ENCODE measurements at places on chromosomes 6 and 20. TPM values are rescaled to one million over a fixed set of nuclear protein-coding genes. Genes with fewer than 3 reads are reported as not detected.

- no peak for DNase-seq
Observed at GRCh38 chr6:42710316-42710715, 12.1 kb downstream of the PRPH2 start.

- DNase-seq, result no peak
Observed at GRCh38 chr6:5178806-5179205, 81.9 kb downstream of the LYRM4 start.

- DNase-seq, result no peak
Observed at GRCh38 chr6:53432318-53433161, 83.8 kb upstream of the ELOVL5 start.

GRCh38 chr6:79586548-79586947 is 44.6 kb upstream of the SH3BGRL2 start:
- no peak for DNase-seq

- no peak for DNase-seq
Observed at GRCh38 chr20:37430778-37431460, 85.0 kb downstream of the SRC start.

DNA sequence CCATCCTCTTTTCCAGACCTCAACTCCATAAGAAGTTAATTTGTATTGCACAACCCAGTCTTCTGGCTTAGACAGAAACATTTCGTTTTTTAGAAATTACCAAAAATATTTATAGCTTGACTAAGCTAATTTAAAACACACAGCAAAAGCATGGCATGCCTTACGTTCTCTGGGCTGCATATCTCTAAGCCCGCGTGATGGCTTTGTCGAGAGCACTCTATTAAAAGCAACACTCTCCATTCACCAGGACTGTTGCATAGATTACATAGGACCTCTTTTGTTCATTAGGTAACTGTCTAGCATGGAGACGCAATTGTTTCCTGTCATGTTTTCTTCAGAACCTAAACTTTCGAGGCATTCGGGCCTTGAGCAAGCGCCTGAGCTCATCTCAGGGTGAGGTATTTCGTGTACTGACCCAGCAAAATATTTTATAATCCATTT is 104.5 kb downstream of the IBTK start:
- no peak for DNase-seq

DNA sequence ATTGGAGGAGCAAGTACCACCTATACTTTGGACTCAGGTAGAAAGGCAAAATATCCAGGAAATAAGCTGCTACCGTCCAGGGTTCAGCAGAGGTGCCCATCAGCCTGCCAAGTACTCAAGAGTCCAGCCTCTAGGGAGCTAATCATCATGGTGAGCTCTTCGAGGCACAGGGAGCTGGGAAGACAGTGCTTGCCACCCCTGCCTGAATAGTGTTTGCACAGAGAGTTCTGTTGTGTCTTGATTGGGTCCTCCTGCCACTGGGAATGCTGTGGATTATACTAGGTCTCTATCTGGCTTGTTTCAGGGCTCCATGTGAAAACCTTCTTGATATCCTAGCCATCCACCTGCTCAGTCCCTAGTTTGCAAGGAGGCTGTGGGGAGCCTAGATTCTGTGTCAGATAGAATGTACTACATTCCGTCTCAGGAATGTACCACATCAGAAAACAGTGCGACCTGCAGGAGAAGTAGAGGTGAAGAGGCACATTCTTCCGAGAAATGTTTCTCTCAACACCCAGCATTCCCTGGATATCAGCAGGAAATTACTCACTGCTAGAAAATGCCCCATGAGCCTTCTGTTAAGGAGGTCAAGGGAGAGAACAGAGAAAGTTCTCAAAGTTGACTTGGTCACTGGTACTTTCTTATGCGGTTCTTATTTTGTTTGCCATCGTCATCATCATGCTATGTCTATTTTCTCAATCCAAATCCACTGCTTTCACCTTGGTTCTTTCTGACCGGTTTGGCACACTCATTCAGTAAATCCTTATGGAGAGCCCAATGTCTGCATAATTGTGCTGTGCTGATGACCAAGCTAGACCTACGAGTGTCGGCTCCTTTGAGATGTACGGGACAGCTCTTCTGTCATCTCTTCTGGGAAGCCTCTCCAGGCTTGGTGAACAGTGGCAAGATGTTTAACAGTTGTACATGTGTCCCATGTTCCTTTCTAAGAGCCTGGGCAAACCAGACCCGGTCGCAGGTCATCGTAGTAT is 30.7 kb downstream of the PTPN1 start:
- no peak for DNase-seq

- no peak for DNase-seq
Observed at GRCh38 chr6:33668914-33669313, 42.6 kb downstream of the UQCC2 start.

- no peak for DNase-seq
Observed at GRCh38 chr6:33651403-33651802, 30.3 kb downstream of the ITPR3 start.

DNA sequence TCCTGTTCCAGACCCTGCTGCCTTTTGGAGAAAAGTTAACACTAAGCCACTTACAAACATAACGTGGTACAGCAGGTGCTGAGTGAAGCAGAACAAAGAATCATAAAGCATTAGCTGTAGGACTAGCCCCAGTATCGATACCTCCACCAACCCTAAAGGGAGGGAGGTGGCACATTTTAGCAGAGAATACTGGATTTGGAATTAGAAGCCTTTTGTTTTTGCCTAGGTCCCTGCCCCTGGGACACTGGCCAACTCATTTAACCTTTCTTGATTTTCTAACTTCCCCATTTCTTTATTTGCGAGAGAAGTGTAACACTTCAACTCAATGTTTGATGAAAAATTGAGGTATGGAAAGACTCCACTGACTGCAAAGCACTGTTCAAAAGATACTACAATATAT is 93.5 kb downstream of the B3GAT2 start:
- no peak for DNase-seq

DNA sequence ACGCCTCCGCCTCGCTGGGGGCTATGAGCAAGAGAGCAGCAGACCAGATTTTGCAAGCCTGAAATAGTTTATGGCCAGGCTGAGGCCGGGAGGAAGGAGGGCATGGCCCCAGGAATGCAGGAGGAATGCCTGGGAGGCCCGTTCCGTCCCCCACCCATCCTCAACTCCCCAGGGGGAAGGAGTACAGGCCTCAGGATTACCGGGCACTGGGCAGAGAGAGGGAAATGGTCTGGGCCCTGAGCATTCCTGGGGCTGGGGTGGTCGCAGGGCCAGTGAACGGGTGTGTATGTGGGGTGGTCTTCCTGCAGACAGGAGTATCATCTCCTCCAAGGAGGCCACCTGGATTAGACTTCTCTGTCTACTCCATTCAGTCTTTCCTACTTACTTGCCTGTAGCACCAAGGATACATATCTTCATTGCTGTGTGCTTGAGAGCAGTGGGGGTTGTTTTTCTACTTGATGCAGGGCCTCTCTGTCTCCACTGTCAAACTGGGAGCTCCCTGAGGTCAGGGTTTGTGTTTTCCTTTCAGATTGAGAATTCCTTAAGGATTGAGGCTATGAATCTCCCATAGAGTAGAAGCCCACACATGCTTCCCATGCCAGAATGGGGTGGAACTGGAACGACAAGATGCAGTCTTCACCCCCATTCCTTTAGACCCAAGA is 81.3 kb downstream of the VEGFA start:
- no peak for DNase-seq

DNA sequence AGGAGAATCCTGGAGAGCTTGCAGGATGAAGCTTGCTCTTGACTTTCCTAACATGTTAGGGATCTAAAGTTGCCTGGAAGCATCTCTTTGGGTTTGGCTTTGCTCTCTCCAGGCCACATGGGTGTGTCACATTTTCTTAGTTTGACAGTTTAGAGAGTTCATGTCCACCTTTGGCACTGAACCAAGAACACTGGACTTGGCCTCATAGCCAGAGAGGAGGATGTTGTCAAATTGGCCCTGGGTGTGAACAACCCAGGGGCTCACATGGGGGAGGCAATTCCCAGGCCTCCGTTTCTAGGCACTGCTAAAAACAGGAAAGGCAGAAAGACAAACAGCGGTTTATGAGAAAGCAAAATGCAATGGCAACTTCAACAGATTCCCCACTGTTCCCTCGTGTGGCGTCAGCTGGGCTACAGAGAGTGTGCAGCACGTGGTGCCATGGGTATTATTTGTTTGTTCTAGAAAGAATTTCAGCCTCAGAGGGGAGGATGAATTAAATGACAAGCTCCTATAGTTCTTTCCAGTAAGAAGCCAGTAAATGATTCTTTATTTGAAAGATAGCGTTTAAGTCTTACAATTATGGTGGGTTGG is 93.9 kb downstream of the CLIC5 start:
- no peak for DNase-seq

DNA sequence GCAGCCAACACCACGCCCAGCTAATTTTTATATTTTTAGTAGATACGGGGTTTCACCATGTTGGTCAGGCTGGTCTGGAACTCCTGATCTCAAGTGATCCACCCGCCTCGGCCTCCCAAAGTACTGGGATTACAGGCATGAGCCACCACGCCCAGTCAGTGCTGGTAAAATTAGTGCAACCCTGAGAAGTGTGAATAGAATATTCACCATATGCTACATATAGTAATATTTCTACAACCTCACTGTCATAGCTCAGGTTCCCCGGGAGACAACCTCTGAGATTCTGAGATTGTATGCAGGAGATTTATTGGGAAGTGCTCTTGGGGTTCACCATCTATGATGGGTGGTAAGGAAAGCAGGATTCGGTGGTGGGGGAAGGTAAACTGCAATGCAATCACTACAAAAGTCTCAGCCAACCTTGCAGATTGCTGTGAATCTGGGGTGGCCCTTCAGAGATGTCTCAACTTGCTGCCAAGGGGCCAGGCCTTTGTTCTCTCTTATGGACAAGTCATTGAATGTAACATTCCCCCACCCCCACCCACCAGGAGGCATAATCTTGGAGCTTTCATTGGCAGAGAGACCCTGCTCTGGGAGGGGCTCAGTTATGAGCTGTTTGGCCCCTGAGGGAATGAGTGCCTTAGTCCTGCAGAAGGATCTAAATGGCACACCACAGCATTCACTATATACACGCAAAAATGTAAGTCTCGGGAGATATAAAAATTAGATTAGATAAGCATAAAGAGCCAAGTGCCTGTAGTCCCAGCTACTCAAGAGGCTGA is 34.0 kb upstream of the SEC63 start:
- no peak for DNase-seq

- DNase-seq, result no peak
Observed at GRCh38 chr6:41451039-41451438, 95.1 kb upstream of the FOXP4 start.

DNA sequence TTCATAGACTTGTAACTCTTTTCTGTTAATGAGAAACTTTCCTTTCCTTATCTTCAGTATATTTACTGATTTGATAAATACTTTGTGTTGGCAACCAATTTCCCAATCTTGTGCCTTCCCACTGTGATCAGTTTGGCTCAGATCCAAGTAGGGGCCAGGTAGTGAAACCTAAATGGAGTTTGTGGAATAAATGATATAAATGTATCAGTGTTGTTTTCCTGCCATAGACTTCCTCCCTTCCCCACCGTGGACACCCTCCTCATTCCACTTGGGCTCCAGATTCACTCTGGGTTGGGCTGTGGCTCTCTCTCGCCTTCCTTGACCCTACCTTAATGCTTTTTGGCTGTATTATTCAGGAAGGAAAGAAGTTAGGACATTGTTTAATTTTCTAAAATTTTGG is 1.3 kb downstream of the ZKSCAN3 start:
- DNase-seq, result no peak

DNA sequence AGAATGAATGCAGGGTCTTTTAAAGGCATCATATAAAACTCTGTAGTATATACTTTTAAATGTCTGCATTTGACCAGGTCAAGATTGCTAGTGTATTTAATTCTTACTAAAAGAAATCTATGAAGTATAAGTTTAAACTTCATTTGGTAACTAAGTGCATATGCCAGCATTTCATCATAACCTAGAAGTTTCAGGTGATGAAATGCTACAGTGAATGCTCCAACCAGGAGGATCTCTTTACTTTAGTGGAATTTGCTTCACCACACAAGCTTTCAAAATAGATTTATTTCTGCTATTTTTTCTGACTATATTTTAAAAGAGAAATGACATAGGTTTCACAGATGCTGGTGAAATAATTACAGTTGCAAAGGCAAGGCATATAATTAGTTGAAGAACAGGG is 141.9 kb downstream of the HIVEP2 start:
- no peak for DNase-seq

Gene CASS4
- total RNA-seq, result 10.9 TPM

Gene STMN3
- 8.0 TPM for total RNA-seq

Gene GPLD1
- 0.42 TPM for total RNA-seq

Measured in activated CD8-positive, alpha-beta memory T cell treated with anti-CD3 and anti-CD28 coated beads, Interleukin-2, amount 10 ng/mL, durations not matched to agents 7 days and 5 days (primary cell).